BJ (cell line): ENCODE measurements at places on chromosomes 1 and 21.

DNA sequence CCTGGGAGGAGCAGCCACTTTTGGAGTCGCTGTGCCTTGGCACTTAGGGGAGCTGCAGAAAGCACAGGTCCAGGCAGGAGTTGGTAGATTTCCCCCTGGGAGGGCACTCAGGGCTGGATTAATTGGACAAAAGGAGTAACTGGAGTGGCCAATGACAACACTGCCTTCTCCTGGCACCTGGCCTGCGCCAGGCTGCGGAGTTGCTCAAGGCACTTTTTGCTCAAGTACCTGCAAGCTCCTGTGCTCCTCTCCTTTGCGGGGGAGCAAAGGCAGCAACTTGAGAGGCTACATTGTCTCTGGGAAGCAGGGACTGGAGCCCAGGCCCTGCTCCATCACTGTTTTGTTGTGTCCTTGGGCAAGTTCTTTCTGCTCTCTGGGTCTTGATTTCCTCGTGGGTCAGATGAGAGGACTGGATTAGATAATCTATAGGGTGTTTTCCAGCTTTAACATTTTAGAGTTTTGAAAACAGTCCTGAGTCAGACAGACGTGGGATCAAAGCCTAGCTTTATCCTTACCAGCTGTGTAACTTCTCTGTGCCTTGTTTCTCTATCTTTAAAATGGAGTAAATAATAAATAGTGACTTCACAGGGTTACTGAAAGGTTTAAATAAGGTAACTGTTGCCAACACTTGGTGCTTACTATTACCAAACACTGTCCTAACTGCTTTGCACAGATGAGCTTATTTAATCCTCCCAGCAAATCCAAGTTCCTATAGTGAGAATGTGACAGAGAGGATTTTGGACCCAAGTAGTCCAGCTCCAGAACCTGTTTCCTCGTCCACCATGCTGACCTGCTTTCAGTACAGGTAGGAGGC, 18.0 kb upstream of the GRHL3 start:
- DNase-seq: no peak

DNA sequence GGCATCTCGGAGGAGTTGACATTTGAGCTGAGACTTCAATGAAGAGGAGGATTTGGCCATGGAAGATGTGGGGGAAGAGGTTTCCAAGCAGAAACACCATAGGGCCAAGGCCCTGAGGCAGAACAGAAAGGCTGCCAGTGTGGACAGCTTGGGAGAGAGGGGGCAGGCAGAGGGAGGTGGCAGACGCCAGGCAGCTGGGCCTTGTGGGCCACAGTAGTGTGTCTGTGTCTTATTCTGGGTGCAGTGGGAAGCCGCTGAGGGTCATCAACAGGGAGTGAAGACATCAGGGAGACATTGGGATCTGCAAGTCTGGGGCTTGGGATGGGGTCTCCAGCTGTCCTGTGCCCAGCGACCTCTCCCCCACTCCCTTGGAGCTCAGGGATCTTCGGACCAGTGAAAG, 96.8 kb downstream of the LACTBL1 start:
- DNase-seq: no peak

- no peak for DNase-seq
Measured at GRCh38 chr1:189658381-189658780, 819.3 kb downstream of the BRINP3 start.

GRCh38 chr1:21511579-21512522, 2.6 kb downstream of the ALPL start:
- peak; percentile 90 for DNase-seq

DNA sequence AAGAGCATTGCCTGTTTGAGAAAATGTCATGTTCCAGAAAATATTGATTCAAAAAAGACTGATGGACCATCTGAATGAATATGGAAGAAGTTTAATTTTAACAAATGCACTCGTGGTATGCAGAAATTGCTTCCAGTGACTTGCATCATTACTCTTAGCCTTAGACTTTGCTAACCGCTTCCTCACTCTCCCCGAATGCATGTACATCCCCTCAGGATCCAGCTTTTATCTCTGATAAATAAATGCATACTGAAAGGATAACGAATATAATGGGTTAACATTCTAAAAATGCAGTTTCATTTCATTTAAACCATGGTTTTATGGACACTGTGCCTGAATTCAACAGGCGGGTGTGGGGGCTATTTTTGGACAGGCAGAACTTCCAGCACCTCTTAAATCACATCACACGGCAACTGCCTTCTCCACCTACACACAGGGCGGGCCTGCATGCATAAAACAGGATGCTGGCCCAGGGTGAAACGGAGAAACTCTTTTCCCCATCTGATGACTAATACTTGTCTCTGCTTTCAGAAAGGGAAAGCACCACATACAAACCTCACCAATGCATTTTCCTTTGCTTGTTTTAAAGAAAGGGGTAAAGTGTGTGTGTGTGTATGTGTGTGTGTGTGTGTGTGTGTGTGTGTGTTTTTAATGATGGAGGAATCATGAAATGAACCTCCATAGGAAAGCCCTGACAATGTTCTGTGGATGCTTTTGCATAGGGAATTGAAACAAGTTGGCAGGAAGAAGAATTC, 48.7 kb downstream of the SPAG17 start:
- DNase-seq: peak; percentile 90

GRCh38 chr1:8493916-8494540, 176.1 kb downstream of the SLC45A1 start:
- DNase-seq: no peak

DNA sequence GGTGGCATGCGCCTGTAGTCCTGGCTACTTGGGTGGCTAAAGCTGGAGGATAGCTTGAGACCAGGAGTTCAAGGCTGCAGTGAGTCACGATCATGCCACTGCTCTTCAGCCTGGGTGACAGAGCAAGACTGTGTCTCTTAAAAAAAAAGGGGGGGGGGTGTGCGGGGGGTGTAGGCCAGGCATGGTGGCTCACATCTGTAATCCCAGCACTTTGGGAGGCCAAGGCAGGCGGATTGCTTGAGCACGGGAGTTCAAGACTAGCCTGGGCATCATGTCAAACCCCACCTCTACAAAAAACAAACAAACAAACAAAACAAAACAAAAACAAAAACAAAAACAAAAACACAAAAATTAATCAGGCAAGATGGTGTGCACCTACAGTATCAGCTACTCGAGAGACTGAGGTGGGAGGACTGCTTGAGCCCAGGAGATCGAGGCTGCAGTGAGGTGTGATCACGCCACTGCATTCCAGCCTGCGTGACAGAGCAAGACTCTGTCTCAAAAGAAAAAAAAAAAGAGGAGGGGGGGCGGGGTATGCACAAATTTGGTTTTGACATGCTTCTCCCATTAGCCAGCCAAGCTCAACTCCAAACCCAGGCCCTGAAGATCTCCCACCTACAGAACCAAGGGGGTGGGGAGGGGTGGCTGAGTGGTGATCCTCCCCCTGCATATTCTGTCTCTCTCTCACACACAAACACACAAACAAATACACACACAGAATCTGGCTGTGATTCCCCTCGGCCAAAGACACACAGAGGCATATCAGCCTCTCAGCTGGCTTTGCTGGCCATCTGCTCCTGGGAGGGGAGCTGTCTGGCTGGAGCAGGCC, 3.1 kb downstream of the PTAFR start:
- DNase-seq: no peak

GRCh38 chr1:113765306-113766230, 6.3 kb upstream of the PHTF1 start:
- no peak for DNase-seq

DNA sequence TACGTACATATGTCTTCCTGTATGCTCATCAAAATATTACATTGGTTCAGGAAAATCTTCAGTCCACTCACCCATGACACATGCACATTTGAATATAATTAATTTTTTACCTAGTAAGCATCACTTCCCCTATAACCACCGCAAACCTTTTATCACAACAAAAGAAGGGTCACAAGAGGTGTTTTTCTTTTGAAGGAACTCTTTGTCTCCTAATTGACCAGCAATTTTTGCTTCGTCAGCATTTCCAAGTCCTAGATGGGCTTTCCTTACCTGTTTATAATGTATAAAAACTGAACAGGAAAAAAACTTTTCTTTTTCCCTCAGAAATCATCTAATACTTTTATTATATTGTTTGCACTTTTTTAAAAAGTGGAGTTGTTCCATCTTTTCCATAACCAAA, 631.3 kb downstream of the PLA2G4A start:
- DNase-seq: no peak

DNA sequence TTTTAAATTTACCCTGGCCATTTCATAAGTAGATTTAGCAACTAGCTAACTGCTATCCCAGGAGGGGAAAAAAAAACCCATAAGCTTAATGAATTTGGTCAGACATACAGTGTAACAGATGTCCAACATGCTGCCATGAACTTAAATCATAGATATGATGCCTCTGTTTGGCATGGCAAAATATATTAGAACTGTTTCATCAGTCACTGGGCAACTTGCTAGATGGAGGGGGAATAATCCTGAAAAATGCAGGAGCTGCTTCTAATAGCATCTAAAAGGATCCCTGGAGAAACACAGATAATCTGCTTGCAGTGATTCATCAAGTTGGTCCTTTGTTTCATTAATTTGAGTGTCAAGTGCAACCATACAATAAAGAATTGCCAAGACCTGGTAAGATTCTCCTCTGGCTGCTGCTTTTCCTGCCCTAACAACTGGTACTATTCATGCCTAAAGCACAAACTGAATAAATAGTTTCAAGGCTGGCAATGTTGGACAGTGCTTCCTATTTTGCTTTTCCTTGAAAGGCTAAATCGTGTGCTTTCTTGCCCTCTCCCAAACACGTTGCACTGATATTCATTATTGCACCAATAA, 1.5 kb upstream of the ST6GALNAC5 start:
- DNase-seq: no peak

- DNase-seq: peak; percentile 80
Measured at GRCh38 chr1:23196627-23197328, 20.5 kb downstream of the HTR1D start.

DNA sequence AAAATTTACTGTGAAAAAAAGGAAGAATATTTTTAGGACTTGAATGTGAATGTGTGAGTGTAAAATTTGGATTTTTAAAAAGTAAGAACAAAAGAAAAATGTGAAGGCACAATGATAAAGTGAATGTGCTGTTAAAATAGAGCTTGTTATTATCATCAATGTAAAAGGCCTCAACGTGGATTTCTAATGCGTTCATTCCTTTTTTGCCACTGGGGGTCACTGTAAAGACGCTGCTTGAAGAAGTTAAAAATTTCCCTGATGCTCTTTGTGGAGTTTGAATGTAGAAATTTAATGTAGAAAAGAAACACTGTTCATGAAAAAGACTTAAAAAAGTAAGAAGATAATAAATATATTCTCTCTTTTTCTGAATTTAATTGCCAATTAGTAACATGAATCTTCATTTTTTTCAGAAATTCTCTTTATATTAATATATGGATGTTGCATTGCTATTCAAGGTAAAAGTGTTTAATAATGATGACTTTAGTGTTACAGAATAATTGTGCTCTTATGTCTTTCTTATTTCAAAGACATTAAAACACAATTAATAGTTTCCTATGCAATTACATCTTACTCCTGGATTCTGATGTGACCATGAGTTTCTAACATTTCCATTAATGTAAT, 161.5 kb downstream of the DNM3 start:
- DNase-seq: no peak

DNA sequence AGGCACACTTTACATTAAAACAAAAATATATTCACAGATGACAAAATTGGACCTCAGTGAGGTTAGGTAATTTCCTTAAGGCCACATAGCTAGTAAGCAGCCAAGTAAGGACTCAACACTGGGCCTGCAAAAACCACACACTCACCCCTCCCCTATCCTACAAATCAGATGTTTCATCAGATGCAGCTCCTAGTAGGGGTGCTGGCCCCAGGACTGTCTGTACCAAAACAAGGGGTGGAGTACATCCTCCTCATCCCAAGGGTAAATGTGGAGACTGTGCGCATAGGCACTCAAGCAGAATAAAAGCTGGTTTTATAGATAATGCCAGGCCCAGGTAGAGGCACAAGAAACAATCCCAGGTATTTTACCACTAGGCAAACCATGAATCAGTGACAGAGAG, 25.7 kb downstream of the URB1 start:
- no peak for DNase-seq

DNA sequence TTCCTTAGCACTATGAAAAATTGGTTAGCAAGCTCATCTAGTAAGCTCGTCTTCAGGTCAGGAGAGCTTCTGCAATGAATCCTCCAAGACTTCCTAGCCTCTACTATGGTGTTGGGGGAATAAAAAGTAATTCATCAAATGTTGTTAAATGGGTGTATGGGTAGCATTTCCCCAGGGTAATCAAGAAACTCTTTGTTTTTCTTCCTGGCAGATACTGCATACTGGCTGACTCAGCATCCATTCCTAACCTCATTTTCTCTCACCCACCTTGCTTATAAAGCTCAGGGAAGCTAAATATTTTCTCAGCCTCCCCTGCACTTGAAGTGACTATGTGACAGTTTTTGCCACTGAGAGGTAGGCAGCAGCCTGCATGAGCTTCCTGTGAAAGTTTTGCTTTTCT, 83.4 kb downstream of the MAB21L3 start:
- DNase-seq: no peak

GRCh38 chr1:170716835-170717429, 53.0 kb downstream of the PRRX1 start:
- DNase-seq: no peak

- DNase-seq: no peak
Measured at GRCh38 chr1:12179111-12179519, 12.3 kb downstream of the TNFRSF1B start.

DNA sequence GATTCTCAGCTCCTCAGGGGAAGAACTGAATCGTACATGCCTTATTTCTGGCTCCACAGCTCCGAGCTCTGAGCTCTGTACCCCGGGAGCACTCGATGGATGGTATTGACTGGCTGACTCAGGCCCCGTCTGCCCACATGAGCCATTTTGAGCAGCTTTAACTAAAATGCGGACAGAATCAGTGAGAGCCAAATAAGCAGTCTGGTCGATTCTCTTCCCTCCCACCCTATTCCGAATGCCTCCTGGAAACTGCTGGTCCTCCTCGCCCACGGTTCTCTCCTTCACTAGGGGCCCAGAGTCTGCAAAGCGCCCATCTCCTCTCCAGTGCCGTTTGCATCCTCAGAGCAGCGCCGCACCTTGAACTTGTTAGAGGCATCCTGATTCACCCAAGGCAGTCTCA, 125.9 kb upstream of the IRF2BP2 start:
- no peak for DNase-seq

DNA sequence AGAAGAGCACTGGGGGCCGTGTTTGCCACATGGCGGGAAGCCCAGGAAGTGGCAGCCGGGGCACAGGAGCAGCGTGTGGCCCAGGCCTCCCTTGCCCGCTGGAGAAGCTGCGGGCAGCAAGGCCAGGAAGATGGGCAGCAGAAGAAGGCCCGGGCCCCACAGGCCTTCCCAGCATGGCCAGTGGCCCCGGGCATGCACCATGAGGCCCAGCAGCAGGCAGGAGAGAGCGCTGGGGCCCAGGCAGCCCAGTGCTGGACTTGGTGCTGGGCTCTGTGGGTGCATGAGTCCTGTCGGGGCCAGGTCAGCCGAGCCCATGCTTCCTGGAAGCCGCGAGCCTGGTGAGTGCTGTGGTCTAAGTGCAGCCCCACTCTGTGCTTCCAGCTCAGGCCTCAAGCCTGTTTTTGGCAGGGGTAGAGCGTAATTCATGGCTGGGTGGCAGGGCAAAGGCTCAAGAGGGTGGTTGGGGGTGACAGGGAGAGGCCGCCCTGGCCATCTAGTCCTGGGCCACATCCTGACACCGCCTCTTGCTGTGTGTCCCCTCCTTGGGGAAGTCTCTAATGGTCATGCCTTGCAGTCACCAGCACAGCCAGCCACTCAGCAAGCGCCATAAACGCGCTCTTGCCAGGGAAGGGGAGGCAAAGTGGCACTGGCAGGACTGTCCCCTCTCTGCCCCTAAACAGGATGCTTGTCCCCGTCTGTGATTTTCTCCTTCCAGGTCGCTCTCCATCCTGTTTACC, 21.3 kb downstream of the MTHFR start:
- no peak for DNase-seq
